ENCODE measurements at places on chromosomes 3 and 15.
A peak's percentile ranks its signal among the peaks of the same experiment; 100 is the strongest.

DNA sequence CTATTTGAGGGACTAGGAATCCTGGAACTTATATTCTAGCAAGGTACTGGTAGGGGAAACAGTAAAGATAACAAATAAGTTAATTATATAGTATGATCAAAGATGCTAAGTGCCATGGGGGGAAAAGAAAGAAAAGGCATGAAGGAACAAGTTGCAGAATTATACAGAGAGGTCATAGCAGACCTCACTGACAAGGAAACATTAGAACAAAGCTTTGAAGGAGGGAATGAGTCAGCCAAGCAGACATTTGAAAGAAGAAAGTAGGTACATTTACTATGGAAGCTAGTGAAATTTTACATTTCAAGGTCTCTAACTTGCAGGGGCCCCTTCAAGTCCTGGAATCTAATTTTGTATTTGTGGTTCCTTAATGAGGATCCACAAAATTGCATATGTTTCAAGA, 57.2 kb upstream of the TIPARP start:
- no peak for DNase-seq

- DNase-seq: no peak
These were observed 1199.9 kb downstream of the SI start for GRCh38 chr3:163878396-163878795.

GRCh38 chr3:127096256-127097071, 96.5 kb upstream of the PRR23E start:
- no peak for DNase-seq

GRCh38 chr15:27832237-27832596, 266.9 kb downstream of the OCA2 start:
- no peak for DNase-seq

DNA sequence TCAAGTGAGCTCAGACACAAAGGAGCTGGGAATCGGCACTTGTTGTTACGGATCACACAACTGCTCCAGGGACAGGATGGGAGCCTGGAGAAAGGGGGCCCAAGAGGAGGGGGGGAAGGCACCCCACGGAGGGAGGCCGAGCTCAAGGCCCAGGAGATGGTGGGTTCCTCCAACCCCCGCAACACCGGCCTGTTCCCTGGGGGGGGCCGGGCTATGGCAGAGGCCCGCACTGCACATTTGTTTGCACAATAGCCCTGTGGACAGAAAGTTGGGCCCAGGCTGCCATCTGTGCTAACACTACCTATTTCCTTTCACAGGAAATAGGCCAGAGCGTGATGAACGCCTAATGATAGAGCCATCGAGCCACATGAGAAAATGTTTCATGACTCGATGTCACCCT, 147.1 kb downstream of the NSMCE3 start:
- DNase-seq: no peak

DNA sequence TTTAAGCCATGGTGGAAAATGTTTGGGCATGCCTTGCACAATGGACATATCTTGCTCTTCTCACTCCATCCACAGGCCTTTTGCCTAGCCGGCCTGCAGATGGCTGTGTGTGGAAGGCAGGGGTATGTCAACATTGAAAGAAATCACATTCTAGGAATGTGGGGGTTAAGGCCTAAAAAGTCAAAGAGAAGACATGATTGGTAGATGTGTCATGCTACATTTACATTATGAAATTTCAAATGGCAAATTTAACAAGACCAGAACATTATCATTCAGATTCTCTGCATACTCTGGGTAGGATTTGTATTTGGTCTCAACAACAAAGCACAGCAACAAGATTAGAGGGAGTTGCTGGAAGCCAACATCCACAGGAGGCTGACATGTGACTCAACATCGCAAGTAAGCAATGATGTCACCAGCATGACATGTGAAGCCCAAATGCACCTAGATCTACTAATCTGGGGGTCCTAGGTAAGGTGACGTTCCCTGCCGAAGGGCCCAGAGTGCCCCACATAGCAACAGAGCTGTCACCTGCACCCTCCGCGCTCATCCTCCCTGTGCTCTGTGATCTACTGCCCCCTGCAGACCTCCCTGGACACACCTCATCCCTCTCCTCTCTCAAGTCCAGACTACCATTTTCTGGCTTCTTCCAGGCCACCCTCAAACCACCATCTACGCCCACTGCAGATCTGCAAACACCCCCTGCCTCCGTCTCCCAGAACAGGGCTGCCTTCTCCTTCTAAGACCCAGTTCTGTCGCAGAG, 39.4 kb downstream of the CLDN18 start:
- no peak for DNase-seq

DNA sequence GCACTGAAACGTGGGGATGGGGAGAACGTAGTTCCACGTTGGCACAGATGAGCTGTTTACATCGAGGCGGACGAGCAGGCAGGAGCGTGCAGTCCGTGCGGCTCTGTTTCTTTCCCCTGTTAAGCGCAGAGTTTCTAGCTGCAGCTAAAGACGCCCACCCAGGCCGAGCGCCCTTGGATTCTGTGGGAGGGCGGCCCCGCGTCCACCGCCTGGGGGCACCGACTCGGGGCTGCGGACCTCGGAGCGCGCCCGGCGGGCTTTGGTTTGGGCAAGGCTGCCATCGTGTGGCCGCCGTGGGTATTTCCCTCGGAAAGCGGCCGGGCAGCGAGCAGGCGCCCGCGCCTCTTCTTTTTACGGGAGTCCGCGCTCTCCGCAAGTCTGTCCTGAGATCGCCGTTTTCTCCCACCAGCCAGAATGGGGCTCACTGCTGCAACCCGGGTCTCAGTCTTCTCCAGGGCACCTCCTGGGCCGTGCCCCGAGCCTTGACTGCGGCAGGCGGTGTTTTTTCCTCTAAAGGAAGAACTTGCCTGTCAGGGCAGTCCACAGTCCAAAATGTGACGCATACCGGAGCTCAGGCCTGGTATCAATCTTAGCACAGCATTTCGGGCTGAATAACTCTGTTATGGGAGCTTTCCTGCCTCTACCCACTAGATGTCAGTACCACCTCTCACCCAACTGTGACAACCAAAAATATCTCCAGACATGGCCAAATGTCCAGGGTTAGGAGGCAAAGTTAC, 219.9 kb upstream of the IGF1R start:
- peak; percentile 78 for DNase-seq

DNA sequence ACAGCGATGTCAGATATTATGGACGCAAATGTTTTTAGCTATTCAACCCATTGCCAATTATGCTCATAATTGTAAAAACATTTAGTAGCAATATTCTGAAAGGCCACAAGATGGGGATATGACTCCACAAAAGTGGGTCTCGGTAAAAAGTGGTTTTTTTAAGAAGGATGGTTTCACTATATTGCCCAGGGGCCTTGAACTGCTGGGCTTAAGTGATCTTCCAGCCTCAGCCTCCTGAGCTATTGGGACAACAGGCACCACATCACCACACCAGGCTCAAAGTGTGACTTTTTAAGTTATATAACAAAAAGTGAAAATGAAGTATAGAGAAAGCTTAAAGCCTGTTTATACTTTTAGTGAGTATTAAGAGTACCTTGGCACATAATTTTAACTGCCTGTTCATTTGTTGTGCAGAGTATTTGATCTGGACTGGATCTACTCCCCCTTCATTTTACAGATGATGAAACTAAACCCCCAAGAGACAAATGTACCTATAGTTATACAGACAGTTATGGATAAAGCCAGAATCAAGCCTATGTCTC, 9.4 kb downstream of the NAA50 start:
- DNase-seq: no peak

- DNase-seq: no peak
These were observed 37.2 kb upstream of the FHIT start for GRCh38 chr3:61288446-61288845.

DNA sequence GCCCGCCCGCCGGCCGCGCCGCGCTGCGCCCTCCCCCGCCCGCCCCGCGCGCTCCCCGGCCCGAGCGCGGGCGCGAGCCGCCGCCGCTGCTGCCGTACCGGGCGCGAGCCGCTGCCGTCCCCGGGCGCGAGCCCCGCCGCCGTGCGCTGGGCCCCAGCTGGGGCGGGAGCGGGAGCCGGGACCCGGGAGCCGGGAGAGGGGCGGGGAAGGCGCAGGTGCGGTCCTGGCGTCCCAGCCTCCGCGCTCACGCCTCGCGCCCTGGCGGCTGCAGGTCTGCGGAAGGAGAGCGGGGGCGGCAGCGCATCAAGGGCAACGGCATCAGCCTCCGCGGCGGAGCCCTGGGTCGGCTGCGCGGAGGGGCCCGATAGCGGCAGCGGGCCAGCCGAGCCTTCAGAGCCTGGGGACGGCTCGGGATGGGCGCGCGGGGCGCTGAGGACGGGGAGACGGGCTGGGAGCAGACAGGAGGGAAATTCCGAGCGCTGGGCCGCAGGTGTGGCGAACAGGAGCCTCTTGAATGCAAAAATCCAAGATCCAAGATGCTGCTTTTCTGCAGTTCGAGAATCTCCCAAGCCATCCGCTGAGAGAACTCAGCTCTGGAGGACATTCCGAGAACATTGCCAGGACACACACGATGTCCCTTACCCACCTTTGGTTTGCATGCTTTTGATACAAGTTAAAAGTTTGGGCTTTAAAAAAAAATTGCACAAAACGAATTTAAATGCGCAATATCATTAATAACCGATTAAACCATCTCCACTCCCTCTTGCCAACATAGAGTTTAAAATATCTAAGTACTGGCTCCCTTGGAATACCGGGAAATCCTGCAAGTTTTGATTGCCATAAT, 251.1 kb downstream of the TJP1 start:
- no peak for DNase-seq

DNA sequence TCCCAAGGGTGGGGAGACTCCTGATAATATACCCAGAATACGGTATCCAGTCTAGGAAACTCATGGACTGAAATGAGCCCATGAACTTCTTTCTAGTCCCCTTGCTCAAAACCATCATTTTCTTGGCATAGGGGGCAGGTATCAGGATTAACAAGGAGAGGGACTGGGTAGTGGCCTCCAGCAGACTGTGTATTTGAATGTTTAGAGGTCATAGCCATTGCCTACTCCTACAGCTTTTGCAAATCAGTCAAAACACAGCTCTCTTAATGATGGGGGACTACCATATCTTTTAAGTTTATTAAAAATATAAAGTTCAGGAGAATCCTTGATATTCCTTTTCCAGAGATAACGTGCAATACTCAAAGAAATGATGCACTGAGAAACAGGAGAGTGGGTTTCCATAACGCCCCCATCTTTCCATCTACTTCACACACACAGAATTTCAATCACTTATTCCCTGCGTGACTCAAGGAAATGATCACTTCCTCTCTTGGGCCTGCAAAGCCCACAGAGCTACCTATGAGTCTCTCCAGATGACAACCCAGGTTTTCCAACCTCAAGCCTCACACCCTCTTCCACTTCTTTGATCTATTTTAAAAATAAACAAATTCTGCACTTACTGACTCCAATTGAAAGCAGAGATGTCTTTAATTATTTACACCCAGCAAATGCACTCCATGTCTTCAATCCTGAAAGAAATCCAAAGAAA, 584.0 kb upstream of the LMCD1 start:
- DNase-seq: no peak

DNA sequence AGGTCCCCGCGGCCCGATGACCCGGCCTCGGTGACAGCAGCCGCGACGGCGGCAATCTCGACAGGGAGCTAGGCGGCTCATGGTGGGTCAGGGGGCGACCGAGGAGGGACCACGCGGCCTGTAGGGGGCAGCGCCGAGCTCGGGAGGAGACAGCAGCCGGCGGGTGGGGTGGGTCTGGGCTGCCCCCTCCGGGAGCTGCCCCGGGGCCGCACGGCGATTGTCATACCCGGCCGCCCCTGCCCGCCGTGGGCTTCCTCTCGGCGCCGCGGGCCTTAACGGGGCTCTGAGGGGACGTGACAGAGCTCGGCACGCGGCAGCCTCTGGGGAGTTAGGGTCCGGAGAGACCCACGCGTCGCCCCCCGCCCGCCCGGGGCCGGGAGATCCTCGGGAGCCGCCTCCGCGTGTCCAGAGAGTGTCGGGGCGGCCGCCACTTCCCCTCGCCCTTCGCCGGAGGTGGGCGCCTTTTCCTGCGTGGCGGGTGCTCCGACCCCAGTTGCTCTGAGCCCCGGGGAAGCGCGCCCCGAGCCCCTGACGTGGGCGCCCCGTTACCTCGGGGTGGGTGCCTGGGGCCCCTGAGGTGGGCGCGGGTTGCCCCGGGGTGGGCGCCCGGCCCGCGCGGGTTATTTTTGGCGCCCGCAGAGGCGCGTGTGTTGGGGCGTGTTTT, 539 bp upstream of the PLCL2 start:
- DNase-seq: peak; percentile 74

DNA sequence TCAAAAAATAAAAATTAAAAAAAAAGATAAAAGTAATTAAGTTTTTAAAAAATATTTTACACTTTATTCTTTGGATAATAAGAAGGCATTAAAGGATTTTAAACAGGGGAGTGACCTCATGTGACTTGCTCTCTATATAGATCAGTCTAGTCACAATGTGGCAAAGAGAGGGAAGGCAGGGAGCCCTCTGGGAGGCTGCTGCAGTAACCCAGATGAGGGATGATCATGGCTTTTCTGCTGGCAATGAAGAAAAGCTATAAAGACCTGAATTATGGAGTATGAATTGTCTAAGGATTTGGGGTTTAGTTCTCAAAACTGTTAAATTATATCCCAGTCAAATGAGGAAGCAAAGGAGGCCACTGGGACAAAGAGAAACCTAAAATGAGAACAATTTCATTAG, 58.1 kb downstream of the SUMF1 start:
- no peak for DNase-seq

- no peak for DNase-seq
These were observed 192.9 kb downstream of the BCHE start for GRCh38 chr3:165644331-165644730.
